ENCODE measurements at places on chromosomes 16 and 17. TPM values are rescaled to one million over a fixed set of nuclear protein-coding genes. Genes with fewer than 3 reads are reported as not detected.
A peak's percentile ranks its signal among the peaks of the same experiment; 100 is the strongest.

Gene PLLP
- 9.3 TPM for total RNA-seq

Gene TOX3
- total RNA-seq = 0.60 TPM

Gene MYO15A
- 0.44 TPM for total RNA-seq

Gene TBX2
- 1.6 TPM for total RNA-seq

Gene KRT39
- not detected for total RNA-seq

Gene DERL2
- total RNA-seq = 35.0 TPM

DNA sequence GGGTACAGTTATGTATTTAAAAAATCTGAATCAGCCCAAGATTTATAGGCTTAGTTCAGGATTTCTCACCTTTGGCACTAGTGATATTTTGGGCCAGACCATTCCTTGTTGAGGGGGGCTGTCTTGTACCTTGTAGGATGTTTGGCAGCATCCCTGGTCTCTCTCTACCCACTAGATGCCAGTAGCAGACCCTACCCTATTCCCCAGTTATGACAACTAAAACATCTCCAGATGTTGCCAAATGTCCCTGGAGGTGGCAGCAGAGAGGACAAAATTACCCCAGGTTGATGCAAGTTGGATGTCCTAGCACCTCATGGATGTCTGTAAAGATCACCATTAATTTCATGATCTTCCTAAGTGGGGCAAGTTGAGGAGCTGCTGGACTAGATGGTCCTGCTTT is 45.8 kb downstream of the SYT17 start:
- ATAC-seq = no peak

DNA sequence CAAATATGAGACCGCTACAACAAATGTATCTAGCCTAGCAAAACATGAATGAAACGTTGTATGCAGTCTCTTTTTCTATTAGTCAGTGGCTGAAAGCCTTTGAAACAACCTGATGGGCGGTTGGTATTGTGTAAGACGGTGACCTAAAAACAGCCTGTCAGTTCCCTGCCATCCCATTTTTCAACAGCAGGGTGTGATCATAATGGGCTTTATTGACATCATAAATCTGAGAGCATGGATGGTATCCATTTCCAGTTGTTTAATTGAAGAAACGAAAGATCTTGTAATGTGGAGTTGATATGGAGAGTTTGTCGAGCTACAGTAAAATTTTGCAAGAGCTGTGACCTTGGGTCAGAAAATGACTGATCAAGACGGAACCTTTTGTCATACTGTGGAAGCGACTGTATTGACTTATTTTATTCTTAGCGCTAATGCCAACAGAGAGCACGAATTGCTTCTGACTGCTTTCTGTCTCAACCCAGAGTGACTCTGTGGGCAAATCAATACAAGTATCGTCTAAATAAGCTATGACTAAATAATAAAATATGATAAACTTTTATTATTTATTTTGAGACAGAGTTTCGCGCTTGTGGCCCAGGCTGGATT is 12.3 kb upstream of the MEIOB start:
- ATAC-seq = peak; percentile 68

DNA sequence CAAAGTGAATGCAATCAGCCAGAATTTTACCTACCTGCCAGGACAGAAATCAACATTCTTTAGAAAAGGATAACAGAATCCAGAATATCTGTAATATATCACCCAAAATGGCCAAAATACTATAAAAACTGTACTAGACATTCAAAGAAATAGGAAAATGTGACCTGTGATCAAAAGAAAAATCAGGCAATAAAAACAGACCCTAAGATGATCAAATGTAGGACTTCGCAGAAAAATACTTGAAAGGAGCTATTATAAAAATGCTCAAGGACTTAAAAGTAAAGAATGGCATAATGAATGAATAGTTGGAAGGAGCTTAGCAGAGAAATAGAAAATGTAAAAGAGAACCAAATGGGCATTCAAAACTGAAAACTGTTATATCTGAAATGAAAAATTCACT is 4.1 kb downstream of the LPCAT2 start:
- ATAC-seq = no peak

DNA sequence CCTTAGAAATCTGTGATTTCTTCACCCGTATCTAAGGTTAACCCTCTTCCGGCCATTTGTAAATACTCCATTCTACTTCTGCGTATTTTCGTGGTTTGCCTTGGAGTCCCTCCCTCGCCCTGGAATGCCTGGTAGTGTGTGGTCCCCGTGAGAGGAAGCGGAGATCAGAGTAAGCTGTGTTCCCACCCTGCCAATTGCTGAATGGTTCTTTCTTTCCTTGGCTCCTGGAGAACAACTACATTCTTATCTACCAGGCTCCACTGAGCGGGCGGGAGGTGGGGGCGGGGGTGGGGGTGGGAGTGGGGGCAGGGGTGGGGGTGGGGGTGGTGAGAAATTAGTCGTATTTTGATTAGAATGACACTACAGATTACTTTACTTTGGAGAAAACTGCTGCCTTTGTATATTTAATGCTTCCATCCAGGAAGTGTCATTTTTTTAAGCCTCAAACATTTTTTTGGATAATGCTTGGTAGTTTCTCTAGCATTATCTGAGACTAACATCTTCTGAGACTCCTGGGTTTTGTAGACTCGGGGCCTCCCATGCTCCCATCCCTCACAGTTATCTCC is 20.9 kb upstream of the FASN start:
- no peak for ATAC-seq

- no peak for ATAC-seq
Observed at GRCh38 chr17:40623419-40624210, 24.0 kb downstream of the SMARCE1 start.

GRCh38 chr17:64261417-64262145 is 1.5 kb downstream of the TEX2 start:
- no peak for ATAC-seq

DNA sequence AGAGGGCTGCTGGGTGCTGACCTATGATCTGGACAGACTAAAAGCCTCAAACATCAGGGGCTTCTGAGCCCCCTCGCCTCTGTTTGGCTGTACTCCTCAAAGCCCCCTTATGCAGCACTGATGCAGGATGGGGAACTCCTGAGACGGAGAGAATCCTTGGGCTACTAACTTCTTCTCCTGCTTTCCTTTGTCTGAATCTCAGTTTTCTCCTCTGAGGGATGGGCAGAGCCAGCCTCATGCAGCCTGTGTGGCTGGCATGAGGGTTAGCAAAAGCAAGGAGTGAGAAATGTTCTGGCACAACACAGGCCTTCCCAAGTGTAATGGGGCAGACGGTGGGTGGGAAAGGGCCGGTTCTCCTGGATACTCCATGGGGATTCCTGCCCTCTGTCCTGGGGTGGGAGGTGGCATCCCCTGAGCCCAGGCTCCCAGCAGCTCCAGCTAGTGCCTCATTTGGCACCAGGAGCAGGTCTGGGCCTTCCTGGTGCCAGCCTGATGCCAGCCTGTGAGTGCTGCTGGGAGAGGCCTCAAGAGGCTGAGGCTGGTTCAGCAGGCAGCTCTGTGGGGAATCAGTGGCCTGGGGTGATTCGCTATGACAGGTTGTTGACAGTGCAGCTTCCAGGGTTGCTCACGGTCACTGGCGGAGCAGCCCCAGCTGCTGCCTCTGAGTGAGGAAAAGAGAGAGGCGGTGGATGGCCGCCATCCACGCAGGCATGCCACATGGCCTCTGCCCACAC is 4.0 kb upstream of the BRD7 start:
- ATAC-seq = peak; percentile 84

- no peak for ATAC-seq
Observed at GRCh38 chr17:75642182-75642783, 9.0 kb downstream of the SMIM5 start.

- no peak for ATAC-seq
Observed at GRCh38 chr16:88582912-88583575, 12.8 kb downstream of the ZC3H18 start.

DNA sequence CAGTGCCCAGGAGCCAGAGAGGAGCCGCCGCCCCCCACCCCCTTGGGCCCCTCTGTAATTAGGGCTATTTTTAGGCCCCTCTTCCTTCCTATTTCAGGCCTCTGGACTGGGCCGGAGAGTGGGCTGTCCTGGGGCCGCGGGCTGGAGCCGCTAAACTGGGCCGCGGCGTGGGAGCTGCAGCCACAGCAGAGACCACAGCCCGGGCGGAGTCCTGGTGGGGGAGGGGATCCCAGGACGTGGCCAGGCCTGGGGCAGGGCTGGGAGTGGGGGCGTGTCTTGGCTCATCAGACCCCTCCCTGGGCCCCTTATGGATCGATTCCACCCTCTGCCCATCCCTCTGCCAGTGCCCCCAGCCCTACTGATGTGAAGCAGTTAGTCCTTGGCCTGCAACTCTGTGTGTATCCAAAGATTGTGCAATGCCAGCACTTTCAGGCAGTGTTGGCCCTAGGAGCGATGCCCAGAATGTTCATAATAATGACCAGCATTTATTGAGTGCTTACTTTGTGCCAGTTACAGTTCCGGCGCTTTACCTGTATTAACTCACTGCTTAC is 15.0 kb upstream of the TAC4 start:
- ATAC-seq = no peak

DNA sequence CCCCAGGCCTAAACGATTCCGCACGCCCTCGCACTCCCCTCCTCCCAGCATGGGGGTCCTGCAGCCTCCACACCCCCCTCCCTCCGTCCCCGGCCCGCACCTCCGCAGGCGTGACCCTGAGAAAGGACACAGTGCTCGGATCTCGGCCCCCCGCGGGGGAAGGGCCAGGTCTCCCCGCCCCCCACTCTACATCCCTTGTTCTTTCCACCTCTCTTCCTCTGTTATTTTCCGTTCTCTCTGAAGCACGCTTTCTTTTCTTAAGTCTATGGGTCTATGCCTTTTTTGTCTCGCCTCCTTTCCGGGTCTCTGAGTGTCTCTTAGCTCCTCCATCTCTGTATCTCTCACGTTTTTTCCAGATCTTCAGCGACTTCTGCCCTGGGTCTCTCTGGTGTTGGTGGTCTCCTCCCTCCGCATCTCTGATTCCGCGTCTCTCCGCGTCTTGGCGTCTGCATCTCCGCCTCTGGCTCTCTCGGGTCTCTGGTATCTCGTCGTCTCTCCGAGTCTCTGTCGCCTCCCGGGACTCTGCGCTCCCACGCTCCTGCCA is 2.1 kb upstream of the HES7 start:
- ATAC-seq = no peak

- ATAC-seq = no peak
Observed at GRCh38 chr16:54462771-54463170, 176.2 kb upstream of the IRX3 start.

DNA sequence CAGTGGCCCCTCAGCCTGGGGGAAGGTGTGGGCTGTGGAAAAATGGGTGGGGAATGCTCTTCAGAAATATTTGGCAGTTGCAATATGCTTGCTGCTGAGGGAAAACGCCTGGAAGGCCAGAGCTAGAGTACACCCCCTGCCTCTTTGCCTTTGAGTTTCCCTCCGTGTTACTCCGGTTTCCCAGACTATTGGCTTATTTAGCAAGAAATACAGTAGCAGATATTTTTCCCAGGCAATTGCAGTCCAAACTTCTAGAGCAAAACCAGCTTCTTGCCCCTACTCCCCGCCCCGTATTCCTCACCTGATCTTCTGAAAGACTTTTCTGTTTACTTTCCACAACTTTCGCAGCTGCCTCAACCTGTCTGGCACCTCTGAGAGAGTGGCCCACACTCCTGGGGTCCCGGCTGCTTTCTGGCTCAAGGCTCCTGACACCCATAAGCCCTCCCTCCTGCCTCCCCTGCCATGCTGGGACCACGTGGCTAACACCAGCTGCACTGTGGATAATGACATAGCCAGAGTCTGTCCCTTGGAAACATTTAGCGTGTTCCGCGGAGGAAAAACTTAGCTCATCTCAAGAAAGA is 45.8 kb upstream of the HELZ start:
- ATAC-seq = no peak

DNA sequence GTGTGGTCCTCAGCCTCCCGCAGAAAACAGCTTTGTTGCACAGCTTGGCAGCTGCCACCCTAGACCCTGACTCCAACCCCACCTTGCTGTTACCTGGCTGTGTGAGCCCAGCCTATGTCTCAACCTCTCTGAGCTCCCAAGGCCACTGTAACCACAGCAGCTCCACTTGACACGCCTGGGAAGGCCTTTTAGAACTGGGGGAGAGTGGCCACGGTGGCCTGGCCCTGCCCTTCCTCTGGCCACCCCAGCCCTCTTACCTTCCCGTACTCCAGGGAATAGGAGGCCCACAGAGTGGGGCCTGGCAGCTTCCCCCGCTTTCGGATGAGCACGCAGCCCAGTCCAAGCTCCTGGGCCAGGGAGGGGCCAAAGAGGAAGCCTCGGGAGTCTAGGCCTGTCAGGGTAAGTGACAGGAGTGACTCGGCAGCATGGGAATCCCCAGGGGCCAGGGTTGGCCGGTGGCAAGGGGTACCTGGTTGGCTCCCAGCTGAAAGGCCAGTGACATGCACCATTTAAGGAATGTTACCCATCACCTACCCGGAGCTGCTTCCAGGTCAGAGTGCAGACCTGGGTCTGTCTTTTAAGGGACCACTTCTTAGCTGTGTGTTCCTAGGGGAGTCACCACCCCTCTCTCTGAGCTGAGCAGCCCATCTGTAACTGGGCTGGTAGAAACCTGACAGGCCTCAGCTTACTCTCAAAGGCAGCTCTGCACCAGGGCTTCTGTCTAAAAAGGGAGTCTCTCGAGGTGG is 1.4 kb downstream of the APRT start:
- no peak for ATAC-seq

GRCh38 chr16:70433458-70434103 is 5.3 kb downstream of the ST3GAL2 start:
- ATAC-seq = peak; percentile 17

GRCh38 chr17:68564415-68565111 is 36.6 kb downstream of the FAM20A start:
- ATAC-seq = peak; percentile 91

DNA sequence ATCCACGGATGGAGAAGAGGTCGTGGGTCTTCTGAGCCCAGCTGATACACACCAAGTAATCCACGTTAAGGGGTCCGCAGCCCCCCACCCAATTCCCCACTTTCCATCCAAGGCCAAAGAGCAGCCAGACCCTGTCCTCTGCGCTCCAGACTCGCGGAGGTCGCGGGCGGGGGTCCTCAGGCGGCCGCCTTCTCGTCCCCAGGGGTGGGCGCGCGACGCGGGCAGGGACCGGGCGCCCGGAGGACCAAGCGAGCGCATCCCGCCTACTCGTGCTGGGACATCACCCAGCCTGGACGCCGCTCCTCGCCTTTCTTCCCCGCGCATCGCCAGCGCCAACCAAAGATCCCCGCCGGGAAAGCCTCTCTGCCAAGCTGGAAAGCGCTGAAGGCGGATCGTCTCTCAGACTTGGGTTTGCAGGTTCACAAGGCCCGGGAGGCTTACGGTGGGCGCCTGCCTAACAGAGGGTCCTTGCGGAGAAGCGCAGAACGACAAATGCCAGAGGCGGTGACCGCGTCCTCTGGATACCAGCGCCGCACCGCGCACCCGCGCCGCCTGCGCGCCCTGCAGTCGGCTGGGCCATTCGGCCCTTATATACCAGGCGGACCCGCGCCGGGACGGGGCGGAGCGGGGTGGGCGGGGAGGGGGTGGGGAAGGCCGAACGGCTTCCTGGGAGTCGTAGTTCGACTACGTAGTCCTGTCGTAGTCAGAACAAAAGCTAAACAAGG is 471.6 kb downstream of the SOX9 start:
- peak; percentile 79 for ATAC-seq

DNA sequence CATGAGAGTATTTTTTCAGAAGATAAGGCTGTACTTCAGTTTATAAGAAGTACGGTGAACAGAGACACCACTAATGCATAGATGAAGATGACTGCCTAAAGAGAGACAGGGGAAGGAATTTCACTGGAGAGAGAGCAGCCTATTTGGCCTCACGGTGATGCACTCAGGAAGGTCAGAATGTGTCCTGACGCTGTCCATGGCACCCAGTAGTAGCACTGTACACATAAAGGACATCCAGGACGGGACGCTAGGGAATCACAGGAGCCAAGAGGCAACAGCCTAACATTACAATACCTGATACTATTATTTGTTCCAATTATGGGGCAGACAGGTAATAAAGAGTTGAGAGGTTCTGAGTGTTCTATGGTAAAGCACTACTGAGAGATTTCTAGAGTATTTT is 24.9 kb upstream of the LRRC37A start:
- ATAC-seq = no peak

All from esophagus mucosa (tissue), 1 donor.